ENCODE measurements at places on chromosomes 1 and 21. TPM values are rescaled to one million over a fixed set of nuclear protein-coding genes. Genes with fewer than 3 reads are reported as not detected.

DNA sequence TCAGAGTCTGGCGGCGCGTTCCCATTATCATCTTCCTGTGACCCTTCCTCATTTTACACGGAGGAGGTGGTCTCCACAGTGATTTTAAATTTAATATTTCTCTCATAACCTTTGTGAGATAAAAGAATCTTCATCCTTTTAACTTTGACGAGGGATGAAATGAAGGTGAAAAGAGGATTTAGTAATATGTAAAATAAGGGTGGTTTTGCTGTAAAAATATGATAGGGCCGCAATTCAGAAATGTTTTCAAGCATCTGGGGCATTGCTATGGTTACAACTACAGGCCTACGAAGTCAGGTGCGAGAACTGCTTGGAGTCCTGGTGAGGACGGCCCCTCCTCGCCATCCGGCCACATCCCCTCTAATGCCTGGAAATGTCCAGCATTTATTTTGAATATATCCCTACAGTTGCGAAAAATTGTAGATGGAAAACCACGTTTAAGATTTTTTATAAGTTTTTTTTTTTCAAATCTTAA lies 422 bp upstream of the RSBN1 start:
- no peak for DNase-seq

DNA sequence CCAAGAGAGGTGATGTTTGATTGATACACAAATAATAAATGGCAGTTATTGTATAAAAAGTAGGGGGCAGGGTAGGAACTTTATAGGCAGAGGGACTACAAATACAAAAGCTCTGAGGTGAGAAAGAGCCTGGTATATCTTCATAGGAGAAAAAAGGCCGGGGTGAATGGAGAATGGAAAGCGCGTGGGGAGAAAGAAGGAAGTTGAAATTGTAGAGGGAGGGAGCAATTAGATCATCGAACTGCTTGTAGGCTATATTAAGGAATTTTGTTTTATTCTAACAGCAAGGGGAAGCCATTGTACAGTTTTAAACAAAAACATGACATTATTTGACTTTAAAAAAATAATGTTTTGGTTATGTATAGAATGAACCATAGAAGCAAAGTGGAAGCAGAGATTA lies 147.4 kb downstream of the PDE4B start:
- no peak for DNase-seq

Gene LENEP
- not detected for total RNA-seq

DNA sequence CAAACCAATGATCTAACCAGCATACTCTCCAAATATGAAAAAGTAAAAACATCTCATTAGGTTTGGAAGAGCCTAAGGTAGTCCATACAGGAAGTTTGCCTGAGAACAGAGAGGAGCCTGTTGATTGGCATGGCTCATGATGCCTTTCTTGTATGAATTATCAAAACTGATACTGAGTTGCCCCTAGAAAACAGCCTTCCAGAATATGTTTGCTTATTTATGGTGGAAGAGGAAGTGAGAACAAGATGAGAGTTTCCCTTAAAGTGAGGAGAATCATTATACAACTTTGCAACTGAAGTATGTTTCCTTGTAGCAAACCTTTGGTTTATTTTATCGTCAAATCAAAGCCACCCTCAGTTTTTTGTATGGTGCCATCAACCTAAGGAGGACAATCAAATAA lies 23.8 kb upstream of the KIAA1614 start:
- DNase-seq: no peak

DNA sequence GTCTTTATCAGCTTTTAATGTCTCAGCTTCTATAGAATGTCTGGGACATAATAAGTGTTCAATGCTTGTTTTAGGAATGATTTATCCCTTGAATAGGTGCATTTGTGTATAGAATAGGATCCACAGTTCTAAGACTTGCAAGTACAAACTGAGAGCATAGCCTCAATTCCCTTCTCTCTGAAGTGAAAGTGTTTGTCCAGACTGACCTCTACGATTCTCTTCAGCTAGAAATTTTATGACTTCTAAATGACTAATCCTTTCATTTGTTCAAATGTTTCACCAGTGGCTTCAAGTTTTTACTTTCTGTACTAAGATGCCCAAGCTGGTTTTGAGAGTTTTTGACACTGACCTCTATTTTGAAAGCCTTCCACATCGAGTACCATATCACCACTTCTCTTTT lies 608.2 kb upstream of the ADGRL4 start:
- no peak for DNase-seq

DNA sequence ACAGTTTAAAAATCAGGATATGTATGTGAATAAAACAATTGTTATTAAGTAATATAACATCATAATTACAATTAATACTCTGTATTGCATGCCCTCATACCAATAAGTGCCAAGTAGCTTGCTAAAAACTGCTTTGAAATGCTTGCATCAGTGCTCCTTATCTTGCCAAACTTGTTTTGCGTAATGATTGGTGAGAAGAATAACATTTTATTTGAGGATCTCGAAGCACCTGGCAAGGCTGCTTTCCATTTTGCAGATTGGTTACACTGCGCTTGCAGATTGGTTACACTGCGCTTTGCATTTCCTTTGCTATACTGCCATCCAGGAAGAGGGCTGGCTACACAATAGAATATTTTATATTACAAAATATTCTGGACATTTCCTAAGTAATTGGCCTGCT lies 1.7 kb upstream of the PBX1 start:
- no peak for DNase-seq

Gene SH3BGR
- total RNA-seq: 3.1 TPM

Gene RGS8
- total RNA-seq: not detected

Gene RAB29
- total RNA-seq: 20.0 TPM

Gene AMY1B
- not detected for total RNA-seq

GRCh38 chr1:89624314-89624713 lies 8.6 kb upstream of the LRRC8C start:
- no peak for DNase-seq

Gene RBP7
- 1.7 TPM for total RNA-seq

GRCh38 chr1:72322910-72323309 lies 40.6 kb upstream of the NEGR1 start:
- no peak for DNase-seq

GRCh38 chr1:240031009-240031408 lies 60.7 kb upstream of the FMN2 start:
- no peak for DNase-seq

GRCh38 chr1:237732657-237733056 lies 158.1 kb downstream of the ZP4 start:
- no peak for DNase-seq

DNA sequence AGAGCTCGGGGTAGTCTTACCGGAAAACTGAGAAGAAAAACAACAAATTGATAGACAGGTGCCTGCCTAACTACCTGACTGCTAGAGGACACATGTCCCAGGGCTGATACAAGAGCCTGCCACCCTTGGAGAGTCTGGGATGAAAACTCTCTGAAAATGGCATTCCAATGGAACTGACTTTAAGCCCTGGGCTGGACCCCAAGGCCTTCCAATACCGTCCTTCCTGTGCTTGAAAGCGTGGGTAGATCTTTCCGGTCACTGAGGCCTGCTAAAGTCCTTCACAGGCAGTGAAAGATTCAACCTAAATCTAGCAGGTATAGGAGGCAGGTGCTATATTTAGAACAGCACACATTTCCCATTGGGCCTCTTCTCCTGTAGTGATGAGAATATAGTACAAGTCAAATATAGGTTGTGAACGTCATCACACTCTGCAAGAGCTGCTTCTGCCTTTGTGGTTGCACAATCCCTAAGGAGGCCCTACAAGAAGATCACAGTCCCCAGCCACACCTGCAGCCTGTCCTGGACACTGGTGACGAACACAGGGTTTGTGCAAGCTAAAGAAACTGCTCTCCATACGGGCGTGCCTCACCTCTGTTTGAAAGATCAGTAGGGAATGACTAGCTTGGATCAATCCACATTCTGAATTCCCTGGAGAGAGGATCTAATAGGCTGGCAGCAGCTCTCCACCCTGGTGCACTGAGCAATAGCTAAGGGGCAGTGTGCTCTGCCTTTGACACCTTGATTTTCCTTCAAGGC lies 876 bp upstream of the CHML start:
- no peak for DNase-seq

Gene YOD1
- 3.6 TPM for total RNA-seq

- DNase-seq: no peak
Measured at GRCh38 chr1:230194525-230194924, 127.5 kb downstream of the GALNT2 start.

- no peak for DNase-seq
Measured at GRCh38 chr21:28827422-28827821, 165.3 kb downstream of the LTN1 start.
